Right atrium auricular region (tissue), 2 donors: ENCODE measurements at places on chromosomes 4 and X. TPM values are rescaled to one million over a fixed set of nuclear protein-coding genes. Genes with fewer than 3 reads are reported as not detected.

DNA sequence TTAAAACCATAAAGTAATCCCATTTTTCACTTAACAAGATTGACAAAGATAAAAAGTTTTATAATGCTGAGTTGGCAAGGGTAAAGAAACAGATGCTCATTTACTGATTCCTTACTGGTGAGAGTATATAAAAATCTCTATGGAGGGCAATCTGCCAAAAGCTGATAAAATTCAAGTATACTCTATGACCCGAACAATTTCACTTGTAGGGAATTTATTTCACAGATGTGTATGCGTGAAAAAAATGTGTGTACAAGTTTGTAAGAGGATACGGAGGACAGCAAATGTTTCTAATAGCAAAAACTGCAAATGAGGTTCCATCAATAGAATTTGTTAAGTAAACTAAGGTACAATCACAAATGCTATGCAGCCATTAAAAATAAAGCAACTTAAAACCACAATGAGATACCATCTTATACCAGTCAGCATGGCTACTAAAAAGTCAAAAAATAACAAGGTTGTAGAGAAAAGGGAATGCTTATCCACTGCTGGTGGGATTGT is 23.4 kb downstream of the DHX15 start:
- no peak for DNase-seq

- DNase-seq: no peak
Observed at GRCh38 chr4:86398187-86398586, 38.3 kb upstream of the MAPK10 start.

DNA sequence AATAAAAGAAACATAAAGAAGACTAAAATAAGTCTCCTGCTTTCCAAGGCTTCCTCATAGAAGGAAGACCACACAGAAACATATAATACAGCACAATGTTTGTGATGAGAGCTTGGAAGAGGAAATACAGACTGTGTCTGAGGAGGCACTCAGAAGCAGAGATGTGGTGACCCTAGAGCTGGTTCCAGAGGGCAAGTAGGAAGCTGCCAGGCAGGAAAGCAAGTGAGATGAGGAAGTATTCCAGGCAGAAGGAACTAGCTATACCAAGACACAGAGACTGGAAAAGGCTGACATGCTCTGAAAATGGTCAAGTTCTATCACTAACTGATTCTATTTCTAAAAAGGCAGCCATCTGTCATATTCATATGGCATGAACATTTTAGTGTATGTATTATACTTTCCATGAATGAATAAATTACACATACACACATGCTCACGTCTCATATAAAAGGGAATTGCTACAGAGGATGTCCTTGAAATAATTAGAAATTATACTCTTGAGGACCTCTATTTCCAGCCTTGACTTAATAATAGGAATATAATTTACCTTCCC is 16.6 kb upstream of the HSFX2 start:
- no peak for DNase-seq

Gene WFS1
- 112 TPM for total RNA-seq

Gene MGAT4D
- not detected for total RNA-seq

Gene MAGEC2
- total RNA-seq: not detected
